Amniotic stem cell (primary cell): ENCODE measurements at places on chromosomes 16 and 17.

DNA sequence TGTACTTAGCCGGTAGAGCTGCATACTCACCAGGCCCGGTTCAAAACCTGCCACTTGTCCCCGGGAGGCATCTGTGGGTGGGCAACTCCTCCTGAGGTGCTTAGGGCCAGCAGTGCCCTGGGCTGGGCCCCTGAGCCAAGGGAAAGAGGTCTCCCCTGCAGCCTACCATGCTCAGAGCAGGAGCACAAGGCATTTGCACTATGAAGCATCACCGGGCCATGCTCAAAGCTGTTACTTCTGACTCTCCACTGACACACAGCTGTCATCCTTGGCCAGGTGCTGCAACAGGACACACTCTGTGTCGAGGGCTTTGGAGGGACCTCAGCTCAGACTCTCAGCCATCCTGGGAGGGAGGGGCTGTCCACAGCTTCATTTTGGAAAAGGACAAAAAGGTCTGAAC, 37.2 kb downstream of the SLC38A8 start:
- no peak for DNase-seq

- DNase-seq, result no peak
These were observed 211.5 kb downstream of the CDH11 start for GRCh38 chr16:64910356-64910755.

DNA sequence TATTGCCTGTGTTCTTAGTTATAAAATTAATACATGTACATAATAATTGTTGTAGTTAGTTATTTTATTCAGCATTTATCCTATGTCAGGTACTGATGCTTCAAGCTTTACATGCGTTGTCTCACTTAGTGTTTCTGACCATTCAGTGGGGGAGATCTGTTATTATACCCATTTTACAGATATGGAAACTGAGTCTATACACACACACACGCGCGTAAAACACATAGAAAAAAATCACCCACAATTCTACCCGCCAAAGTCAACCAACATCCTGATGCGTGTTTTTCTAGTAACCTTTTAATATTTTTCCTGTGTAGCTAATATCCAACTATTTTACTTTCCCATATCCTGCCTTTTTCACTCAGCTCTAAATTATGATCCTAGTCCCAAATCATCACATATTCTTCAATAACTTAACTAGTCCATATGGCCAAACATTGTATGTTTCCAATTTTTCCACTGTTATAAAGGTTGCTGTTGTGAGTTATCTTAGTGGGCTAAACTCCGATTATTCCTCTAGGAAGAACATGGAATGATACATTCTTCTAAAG, 48.4 kb downstream of the BMERB1 start:
- no peak for DNase-seq

- no peak for DNase-seq
These were observed 1.8 kb upstream of the JMJD8 start for GRCh38 chr16:685967-686366.

DNA sequence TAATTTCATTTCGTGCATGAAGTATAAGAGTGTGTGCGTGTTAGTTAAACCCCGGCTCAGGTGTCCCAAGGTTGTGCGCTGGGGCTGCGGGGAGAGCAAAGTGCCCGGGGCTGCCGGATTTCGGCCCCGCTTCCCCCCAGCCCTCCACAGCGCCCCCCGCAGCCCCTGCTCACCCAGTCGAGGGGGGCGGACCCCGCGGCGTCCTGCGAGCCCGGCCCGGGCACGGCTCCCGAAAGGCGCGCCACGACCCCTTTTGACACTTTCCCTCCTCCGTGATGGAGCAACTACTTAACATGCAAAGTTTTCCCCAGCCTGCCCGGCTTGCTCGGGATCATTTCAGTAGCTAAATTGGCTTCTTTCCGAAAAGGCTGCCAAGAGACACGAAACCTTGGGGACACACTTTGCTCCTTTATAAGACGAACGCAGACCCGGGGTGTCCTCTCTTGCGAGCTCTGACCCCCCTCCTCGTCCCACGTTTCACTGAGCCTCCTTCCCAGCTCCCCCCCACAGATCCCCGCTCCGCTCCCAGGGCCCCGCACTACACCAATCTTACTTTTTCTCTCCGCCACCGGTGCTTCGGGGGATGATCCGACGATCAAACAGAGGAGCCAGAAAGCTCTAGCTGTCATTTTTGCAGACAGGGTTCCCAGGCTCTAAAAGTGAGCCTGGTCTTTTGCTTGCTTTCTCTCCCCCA, 552 bp downstream of the C17orf58 start:
- no peak for DNase-seq

- DNase-seq, result peak; percentile 65
These were observed 128.4 kb upstream of the TNRC6C start for GRCh38 chr17:77829843-77830799.

DNA sequence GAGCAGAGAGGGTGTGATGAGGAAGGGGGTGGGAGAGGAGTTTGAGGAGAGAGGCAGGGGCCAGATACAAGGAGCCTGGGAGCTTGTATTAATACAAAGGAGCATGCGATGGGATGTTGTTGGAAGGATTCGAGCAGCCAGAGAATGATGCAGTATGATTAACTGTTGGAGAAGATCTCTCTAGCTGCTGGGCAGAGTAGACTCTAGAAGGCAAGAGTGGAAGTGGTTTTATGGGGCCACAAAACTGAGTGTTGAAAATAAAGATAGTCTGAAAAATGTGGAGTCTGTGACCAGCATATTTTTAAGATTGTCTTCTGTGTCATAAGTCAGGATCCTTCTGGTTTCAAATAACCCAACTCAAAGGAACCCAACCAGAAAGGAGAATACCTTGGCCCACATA, 98.3 kb downstream of the MSI2 start:
- DNase-seq, result no peak

DNA sequence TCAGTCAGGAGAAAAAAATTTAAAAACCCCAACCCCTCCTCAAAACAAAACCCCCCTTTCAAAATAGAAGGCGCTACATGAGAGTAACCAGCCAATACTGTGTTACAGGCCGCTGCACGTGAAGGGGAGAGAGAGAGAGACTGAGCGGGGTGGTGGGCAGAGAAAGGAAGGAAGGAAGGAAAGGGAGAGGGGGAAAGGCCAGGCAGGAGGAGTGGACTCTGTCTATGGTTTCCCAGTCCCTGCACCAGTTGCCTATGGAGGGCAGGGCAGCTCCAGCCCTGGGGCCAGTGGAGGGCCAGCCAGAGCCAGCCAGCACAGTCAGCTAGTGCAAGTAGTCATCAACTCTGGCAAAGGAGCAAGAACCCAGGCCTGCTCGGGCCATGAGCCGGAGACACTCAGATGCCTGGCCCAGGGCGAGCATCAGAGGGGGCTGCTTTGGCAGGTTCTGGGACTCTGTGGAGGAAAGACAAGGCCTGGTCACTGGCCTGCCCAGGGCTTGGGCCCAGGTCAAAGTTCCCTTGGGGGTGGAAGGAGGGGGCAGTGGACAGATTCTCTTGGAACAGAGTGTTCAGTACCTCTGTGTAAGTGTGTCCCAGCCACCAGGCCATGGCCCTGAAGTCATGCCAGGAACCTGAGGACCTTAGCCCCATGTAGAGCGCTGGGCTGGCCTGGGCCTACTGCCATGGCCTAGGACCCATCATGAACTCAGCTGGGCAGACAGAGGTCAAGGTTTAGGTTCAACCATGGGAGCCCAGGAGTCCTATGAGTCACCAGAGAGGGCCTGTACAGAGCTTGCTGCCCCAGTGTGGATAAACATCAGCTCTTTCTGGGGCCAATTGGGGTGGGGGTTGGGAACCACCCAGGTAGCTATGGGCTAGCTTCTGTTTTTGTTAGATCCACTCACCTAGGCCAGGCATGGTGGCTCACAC, 7.3 kb upstream of the GFOD2 start:
- no peak for DNase-seq

GRCh38 chr17:14302431-14303099, 1.7 kb downstream of the HS3ST3B1 start:
- DNase-seq, result peak; percentile 87

- no peak for DNase-seq
These were observed 758.8 kb downstream of the CDH11 start for GRCh38 chr16:64363039-64363438.

DNA sequence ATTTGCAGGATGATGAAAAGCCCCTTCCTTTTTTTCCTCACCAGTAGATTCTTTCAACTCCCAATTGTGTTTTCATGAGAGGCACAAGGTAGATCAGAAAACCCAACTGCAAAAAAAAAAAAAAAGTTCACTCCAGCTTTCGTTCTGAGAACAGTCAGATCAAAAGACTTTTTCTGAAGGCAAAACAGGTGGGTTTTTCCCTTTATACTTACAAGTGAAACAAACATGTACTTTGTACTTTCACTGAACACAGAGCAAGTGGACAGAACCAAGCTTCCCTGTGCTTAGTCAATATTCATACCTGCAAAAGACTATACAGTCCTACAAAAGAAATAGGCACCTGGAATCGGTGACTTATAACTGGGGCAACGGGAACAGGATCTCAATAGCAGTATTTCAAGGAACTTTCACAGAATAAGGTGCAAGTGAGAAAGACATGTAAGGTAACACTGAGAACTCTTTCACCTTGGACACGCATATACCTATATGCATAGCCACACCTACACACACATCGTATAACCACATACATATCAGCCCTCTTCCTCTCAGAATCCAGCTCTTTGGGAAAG, 54.1 kb downstream of the TOX3 start:
- DNase-seq, result no peak

DNA sequence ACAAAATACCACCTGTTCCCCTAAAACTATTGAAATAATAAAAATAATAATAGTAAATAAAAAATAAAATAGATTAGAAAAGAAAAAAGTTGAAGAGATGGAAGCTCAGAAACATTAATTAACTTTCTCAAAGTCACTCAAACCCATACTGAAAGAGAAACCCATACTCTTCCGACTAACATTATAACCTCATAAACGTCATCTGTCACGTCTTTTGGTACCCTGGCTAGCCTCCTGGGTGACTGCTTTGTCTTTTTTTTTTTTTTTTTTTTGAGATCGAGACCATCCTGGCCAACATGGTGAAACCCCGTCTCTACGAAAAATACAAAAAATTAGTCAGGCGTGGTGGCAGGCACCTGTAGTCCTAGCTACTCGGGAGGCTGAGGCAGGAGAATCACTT, 7.6 kb downstream of the SLFN12L start:
- no peak for DNase-seq

DNA sequence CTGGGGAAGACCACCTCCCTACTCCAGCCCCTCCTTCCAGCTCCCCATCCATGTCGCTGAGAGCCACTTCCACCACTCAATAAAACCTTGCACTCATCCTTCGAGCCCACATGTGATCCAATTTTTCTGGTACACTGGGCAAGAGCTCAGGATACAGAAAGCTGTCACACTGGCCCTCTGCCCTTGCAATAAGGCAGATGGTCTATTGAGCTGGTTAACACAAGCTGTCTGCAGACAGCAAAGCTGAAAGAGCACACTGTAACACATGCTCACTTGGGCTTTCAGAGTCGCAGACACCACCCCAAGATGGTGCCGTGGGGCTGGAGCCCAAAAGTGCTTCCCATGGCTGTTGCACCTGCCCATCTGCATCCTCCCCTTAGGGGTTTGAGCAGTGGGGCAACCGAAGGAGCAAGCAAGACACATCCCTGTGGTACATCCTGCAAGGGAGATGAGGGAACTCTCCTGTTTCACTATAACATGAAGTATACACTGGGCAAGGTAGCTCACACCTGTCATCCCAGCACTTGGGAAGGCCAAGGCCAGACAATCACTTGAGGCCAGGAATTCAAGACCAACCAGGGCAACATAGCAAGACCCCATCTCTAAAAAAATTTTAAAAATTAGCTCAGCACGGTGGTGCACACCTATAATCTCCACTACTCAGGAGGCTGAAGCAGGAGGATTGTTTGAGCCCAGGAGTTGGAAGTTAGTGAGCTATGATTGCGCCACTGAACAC, 52.8 kb upstream of the C17orf78 start:
- DNase-seq, result no peak

GRCh38 chr16:15521758-15522509, 87.5 kb downstream of the BMERB1 start:
- DNase-seq, result no peak

GRCh38 chr16:12573730-12574383, 229.8 kb downstream of the CPPED1 start:
- DNase-seq, result no peak

DNA sequence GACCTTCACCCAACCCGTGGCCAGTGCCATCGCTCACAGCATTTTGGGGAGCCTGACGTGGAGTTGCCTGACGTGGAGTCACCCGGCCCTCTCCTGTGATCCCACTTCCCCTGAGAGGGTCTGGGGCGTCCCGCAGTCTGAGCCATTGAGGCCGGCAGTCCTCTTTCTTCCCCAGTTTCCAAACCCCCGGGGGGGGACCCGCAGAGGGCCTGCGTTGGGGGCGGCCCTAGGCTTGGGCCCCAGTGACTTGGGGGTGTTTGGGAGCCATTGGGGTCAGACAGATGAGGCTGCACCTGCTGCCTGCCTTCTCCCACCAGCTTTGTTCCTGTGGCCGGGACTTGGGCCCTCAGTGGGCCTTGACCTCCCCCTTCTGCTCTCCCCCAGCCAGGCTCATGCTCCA, 1.7 kb downstream of the RHOT2 start:
- no peak for DNase-seq

DNA sequence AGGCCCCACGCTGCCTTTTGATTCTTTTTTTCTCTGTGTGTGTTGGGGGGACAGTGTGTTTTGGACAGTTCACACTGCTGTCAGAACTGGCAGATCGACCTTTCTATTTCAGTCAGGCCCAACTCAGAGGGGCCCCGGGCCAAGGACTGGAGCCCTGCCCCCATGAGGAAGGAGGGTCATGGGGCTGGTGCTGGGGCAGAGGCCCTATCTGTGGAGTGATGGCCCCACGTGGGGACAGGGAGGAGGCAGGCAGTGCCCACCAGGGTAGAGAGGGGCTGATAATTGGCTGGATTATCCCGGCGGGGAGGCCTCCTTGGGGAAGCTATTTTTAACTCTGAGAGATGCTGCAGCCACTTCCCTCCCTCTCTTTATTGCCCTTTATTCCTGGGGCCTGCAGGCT, 5.7 kb upstream of the KCNJ12 start:
- no peak for DNase-seq

DNA sequence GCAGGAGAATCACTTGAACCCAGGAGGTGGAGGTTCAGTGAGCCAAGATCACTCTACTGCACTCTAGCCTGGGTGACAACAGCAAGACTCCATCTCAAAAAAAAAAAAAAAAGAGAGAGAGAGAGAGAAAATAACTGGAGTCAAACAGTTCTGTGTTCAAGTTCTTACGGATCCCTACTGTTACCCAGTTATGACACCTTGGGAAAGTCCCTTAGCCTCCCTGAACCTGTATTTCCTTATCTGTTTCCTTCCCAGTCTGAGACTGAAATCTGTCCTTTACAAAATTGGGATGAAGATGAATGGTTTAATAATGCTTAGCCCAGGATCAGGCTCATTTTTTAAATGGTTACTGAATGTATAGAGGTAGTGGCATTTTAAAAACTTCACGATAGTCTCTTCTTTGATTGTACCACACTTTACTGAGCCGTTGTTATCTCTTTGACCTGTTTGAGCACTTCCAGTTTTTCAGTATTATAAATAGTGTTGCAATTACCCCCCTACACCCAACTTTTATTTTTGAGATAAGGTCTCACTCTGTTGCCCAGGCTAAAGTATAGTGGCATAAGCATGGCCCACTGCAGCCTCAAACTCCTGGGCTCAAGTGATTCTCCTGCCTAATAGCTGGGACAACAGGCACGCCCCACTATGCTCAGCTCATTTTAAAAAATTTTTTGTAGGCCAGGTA, 17.1 kb downstream of the ZNF768 start:
- DNase-seq, result no peak
